Stimulated activated CD4-positive, alpha-beta T cell treated with anti-CD3 and anti-CD28 coated beads, Interleukin-12 subunit alpha, Interleukin-12 subunit beta, amount 100 ng/mL, for 4 hours (primary cell): ENCODE measurements at places on chromosomes 1 and 21.

DNA sequence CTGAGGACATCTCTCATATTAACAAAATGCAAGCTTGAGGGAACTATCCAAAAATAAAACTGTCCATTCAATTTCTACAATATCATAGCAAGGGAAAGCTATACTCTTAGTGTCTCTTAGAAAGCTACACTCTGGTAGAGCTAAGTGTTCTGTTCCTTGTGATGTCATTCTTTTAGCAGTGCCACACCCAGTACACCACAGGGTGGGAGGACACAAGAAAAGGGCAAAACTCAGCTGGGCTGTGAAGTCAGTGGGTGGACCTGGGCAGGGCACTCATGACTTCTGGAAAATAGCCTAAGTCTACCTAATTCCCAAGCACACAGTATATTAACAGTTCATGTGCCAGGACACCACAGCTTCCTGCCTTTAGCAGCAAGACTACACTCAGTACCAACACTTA, 42.2 kb upstream of the TNFSF4 start:
- no peak for DNase-seq

GRCh38 chr1:210771131-210771530, 362.8 kb downstream of the KCNH1 start:
- DNase-seq, result no peak

DNA sequence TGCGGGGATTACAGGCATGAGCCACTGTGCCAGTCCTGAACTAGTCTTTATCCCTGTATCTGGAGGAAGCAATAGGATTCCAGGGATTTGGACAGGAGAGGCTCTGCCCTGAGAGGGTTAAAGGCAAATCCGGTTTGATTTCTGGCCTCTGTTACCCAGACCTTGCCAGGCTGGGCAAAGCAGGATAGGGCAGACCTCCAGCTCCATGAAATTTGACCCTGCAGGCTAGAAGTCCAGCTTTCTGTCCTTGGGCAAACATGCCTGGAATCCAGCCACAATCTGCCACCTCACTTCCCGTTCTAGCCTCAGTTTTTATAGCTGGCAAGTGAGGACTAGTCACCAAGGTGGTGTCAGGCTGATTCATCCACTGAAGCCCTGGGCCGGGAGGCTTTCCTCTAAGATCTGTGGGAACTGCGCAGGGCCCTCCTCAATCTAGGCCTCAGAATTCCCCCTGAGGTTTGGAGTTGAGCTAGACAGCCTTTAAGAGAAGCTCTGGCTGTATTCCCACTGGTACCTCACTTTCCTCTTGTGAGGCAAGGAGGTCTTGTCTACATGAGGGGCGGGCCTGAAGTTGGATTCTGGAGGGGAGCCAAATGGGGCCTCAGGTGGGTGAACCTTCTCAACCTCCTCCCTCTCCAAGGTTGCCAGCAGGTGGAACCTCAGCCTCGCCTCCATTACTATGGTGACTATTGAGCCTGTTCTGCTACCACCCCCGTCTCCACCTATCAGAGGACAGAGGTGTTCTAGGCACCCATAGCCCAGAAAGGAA, 7.0 kb upstream of the P3R3URF start:
- no peak for DNase-seq

GRCh38 chr1:202941372-202941771, 14.3 kb upstream of the KLHL12 start:
- no peak for DNase-seq

DNA sequence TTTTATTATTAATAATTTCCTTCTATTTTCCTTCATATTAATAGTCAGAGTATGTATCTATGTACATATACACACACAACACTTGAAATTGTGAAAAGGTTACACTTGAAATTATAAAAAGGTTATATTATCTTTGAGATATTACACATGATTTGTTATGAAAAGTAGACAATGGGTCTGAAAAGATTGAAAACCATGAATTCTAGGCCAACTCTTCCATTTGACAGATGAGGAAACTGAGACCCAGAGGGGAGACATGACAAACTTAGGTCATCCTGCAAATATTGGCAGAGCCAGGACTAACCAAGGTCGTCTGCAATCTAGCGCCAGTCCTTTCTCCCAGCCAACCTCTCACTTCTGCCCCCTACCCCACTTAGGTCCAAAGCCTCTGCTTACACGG, 33.2 kb downstream of the TRIM62 start:
- DNase-seq, result no peak

DNA sequence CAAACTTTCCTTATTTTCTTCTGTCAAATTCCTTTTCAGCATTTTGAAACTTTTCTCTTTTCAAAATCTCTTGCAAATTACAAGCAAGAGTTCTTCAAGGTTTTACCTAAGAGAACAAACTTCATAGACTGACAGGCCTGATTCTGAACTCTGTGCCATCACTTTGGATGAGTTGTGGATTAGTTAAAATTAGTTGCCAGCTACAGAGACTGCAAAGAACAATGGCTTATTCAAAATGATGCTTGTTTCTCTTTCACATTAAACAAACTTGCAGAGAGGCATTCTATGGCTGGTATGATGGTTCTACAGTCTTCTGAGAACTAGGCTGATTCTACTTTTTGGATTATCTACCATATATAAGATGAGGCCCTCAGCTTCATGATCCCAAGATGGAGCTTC, 3.8 kb downstream of the LRRC8B start:
- DNase-seq, result no peak

DNA sequence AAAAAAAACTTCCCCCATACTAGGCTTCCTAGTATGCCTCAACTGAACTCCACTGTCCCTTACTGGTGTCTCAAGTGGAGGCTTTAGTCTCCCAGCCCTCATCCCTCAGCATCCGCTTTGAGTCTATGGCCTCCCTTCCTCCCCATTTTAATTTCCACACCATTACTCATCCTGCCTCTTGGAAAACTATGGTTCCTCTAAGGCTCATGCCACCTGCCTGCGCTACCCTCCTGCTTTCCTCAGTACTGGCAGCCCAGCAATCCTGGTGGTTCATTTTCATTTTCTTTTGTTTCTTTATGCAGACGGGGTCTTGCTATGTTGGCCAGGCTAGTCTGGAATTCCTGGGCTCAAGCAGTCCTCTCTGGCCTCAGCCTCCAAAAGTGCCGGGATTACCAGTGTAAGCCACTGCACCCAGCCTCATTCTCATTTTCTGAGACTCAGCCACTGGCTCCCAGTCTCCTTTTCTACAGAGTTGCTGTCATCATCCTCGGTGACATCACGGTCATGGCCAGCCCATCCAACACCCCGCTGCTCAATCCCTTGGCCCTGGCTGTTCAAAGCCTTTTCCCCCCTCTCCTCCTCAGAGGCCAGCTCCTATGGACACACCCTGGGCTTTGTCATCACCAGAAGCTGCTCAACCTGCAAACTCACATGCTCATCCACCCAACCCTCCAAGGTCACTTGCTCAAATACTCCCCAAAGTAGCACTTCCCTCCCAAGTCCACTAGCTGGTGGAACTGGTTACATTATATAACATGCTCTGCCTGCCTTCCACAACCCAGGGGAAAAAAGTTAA, 2.3 kb upstream of the PMVK start:
- DNase-seq, result no peak

DNA sequence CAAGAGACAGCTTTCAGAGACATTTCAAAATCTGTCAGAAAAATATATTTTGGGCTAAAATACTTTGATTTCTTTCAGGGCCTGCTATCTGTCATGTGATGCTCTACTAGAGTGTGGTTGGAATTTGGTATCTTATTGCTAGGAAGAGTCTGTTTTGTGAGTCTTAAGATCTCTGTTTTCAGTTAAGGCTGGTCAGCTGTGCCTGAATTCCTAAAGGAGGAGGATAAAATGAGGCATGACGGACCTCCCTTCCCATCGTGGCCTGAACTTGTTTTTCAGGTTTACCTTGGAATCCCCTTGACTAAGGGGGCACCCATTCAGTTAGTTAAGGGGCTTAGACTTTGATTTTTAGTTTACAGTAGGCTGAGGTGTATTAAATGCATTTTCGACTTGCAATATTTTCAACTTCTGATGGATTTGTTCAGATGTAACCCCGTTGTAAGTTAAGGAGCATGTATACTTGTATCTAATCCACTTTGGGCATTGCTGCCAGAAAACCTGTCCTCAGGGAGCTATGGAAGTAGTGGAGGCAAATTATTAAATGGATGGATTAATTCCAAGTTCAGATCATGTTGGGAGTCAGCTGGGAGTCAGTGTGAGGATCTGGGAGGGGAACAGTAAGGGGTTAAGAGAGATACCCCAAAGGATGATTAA, 18.3 kb downstream of the CAPN2 start:
- no peak for DNase-seq

GRCh38 chr1:87024936-87025540, 110.6 kb downstream of the HS2ST1 start:
- DNase-seq, result no peak

GRCh38 chr1:209648931-209649776, 3.1 kb downstream of the LAMB3 start:
- no peak for DNase-seq

GRCh38 chr1:157001304-157001703, 44.2 kb downstream of the ARHGEF11 start:
- no peak for DNase-seq
